Stimulated activated CD8-positive, alpha-beta memory T cell treated with anti-CD3 and anti-CD28 coated beads, Interleukin-2, amount 100 ng/mL, for 1 hour (primary cell): ENCODE measurements at places on chromosomes 3 and 15.

DNA sequence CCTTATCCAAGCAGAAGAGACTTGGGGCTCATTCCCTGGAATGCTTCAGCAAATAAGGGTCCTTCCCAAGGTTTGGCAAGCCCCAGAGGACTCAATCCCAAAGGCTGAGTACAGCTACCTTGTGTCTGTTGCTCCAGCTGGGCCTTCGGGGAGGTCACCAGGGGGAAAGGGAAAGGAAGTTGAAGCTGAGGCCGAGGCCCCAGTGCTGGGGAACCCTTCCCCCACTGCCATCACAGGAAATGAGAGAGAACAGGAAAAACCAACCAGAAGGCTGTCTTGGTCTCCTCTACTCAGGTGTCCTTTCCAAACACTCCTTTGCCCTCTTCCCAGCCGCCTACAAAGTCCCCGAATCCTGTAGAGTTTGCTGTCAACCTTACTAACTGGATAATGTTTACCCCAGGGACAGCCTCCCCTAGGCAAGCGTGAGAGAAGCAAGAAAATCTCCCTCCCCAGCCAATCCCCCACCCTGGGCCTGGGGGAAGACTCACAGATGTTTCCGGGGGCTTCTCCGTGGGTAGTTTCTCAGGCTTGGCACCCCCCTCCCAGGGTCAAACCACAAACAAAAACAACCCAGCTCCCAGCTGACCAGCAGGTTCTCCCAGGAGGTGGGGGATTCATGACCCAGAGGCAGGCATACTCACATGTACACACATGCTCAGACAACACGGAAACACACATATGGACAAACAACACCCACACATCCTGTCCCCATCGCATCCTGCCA lies 5.5 kb downstream of the CSRNP1 start:
- no peak for DNase-seq

GRCh38 chr3:58994746-58995330 lies 55.0 kb downstream of the CFAP20DC start:
- no peak for DNase-seq

GRCh38 chr15:59812250-59812870 lies 123.2 kb upstream of the BNIP2 start:
- DNase-seq, result no peak

DNA sequence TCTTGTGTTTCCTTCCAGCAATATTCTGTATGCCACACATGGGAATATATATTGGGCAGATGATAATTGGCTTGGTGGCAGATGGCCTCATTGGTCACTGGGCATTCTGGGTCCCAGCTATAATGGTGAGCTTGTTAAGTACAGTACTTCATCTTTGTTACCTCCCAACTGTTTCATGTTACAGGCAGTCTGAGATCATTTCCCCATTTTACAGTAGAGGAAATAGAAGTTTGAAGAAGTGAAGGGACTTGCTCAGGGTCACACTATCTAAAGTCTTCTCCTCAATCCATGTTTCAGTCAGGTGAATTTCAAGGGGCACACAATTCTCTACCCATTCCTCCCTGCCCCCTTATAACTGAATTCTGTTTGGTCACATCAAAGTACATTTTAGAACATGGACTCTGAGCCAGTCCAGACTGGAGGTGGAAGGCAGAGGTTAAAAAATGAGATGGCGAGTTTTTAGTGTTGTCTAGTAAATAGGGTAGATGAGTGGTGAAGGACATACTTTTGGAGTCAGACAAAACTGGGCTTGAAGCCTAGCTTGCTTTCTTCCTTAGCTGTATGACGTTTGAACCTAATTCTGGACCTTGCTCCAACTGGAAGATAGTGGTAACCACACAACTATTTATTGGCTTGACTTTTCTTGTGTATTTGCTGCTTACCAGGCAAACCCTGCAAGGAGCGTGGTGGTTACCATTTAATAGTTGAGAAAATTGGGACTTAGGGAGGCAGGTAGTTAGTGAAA lies 2.5 kb downstream of the EEFSEC start:
- DNase-seq, result no peak
